Stimulated activated CD8-positive, alpha-beta memory T cell treated with anti-CD3 and anti-CD28 coated beads, Interleukin-12 subunit alpha, Interleukin-12 subunit beta, amount 100 ng/mL, for 1 hour (primary cell): ENCODE measurements at places on chromosomes 4 and X.

DNA sequence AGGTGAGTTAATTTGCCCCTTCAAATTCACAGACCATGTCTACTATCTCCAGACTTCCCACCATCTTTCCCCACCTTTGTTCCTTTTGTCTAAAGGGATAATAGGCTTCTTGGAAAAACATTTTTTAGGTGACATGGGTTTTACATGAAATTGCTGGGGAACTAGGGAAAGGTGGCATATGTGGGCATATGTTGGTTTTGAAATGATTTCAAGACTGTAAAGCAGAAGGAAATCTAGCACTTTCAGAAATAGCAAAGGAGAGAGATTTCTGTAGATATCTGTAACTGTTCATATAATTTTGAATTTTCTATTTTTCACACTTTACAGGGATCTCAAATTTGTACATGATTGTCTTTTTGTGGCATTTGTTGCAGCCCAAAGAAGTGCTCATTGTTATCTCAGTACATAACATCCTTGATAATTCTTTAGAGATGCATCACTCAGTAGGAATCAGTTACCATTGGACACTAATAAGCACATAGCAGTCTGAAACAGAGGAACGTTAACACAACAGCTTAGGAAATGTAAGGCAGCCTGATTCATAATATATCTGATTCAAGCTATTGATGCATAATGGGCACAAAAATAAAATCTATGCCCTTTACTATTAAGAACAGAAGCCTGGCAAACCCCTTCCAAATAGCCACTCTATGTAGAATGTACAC, 659.7 kb downstream of the CENPC start:
- DNase-seq: no peak

DNA sequence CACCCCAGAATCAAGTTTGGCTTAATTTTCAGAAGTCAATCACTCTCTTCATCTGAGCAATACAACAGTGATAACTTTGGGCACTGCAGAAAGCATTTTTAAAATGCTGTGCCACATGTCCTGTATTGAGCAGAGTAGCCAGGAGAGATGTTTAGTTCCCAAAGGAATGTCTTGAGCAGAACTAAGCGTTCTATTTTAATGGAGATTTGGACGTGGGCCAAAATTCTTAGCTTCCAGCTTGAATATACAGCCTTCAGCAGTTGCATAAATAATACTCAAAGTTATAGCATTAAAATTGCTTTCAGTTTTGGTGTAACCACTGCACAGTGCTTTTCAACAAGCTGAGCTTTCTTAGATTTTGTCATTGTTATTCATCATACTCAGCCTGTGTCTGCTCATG, 679.2 kb downstream of the NLGN4X start:
- no peak for DNase-seq

DNA sequence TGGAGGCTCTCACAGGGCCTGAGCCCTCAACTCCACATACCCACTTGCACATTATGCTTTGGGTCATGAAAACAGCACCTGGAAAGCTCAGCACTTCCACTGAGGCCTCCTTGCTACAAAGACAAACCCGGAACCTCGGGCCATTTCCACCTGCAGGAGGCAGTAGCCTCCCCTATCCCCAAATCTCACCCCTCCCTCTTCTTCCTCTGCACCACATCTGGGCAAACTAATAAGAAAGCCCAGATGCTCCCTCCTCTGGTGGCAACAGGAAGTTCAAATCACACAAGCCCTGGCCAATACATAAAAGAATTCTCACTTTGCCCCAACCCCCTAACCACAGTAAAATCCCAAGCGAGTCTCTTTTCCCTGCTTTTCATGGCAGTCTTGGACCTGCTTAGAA, 136.4 kb downstream of the MAPK10 start:
- DNase-seq: no peak

DNA sequence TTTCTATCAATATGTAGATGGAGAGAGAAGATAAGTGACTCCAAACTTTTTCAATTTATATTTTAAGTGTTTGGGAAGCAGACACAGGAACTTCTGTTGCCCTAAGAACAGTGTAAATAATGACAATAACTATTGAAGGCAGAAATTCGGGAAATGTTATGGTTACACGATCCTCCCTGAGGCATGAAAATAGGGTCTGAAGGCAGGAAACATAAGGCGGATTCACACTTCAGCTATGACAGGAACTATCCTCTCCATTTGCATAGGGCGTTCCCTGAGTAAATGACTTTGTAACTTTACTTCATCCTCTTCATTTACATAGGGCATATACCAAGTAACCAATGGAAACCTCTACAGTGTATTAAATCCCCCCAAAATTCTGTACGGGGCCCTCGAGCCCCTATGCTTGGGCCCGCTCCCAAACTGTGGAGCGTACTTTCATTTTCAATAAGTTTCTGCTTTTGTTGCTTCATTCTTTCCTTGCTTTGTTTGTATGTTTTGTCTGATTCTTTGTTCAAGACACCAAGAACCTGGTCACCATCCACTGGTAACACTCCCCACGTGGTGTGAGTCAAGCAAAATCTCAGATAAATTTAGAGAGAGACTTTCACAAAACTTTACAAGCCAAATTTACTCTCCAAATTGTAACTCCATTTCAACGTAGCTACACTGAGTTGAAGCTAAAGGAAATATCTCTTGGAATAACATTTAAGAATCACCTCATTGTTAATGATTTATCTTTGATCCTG, 2504.3 kb downstream of the ARAP2 start:
- DNase-seq: no peak

DNA sequence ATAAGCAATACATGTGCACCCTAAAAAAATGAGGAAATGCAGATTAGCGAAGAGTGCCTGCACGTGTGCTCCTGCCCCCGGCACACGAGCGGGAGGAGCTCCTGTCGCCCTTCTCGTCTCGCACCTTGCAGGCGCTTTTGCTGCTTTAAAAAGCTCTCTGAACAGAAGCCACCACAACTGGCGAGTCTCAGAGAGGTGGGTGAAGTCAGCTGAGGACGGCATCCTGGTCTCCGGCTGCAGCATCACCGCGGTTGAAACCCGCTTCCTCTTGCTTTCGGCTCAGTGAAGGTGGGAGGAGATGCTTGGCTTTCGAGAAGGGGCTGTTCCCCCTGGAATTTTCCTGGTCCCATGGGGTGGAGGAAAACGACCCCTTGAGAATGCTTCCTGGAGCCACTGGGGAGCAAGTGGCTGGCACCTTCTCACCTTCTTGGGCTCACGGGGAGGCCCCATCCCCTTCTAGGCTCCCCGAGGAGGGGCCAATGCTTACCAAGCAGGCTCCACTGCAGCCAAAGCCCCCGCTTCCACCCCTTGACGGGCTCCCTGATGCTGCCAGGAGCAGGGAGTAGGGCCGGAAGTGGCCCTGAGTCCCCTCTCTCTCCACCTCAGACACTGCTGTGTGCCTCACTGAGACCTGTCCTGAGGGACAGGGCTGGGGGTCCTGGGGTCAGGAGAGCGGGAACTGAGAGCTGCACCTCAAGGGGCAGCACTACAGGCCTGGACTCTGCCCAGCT, 29.2 kb upstream of the MXD4 start:
- peak; percentile 56 for DNase-seq

DNA sequence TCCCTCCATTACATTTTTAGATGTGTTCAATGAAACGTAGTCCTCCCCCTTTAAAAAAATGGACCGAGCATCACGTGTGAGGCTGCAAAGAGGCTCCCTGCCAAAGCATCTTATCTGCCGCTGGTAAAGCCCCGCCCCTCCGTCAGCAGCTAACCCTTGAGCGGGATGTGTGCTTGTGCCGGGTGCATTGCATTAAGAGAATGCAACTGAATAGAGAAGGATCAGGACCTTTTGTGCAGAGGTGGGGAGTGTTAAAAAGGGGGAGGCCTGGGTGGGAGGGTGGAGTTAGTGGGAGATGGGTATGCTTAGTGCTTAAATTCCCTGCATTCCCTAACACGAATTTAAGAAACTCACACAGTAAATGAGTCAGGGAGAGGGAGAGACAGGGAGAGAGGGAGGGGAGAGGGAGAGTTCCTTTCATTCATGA, 66.0 kb downstream of the TBL1X start:
- DNase-seq: peak; percentile 6

GRCh38 chrX:54447461-54447860, 7.3 kb downstream of the TSR2 start:
- no peak for DNase-seq

DNA sequence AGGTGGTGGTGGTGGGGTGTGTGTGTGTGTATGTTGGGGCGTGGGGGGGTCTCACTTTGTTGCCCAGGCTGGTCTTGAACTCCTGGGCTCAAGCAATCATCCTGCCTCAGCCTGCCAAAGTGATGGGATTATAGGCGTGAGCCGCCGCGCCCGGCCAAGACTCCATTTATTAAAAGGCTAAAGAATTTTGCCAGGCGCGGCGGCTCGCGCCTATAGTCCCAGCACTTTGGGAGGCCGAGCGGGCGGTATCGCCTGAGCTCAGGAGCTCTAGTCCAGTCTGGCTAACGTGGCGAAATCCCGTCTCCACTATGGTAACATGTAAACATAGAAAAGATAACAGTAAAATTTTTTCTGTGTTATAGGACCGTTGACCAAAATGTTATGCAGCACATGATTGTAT, 3.7 kb upstream of the UBA1 start:
- DNase-seq: no peak

DNA sequence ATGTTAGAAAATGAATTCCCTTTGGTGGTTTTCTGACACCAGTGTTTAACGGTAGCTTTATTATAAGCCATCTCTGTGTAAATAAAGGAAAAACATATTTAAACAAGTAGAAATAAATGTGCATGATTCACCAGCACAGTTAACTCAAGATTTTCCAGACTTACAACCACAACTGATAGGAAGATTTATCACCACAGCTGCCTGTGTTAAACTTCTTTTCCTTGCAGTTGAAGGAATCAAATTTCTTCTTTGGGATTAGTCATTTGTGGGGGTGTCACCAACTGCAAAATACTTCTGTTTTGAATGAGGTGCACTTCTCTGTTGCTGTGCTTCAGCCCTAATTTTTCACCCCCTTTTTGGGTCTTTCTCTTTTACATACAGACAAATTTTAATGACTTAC, 128.1 kb upstream of the STK26 start:
- no peak for DNase-seq

DNA sequence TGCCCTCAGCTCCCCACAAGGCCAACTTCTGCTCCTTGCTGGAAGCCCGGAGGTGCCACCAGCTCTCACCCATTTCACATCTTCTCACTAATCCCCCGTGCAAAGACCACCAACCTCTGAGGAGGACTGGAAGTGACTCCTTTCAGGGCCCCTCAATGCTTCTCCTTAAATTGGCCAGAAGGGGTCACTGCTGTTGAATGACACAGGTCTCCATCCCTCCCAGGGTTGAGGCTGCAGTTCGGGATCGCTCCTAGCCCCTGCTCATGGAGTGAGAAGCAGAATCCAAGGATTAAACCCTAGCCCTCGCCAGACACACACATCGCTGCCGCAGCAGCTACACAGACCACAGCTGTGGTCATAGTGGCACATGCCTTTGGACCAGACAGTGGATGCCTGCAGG, 279.5 kb upstream of the TAPT1 start:
- no peak for DNase-seq

DNA sequence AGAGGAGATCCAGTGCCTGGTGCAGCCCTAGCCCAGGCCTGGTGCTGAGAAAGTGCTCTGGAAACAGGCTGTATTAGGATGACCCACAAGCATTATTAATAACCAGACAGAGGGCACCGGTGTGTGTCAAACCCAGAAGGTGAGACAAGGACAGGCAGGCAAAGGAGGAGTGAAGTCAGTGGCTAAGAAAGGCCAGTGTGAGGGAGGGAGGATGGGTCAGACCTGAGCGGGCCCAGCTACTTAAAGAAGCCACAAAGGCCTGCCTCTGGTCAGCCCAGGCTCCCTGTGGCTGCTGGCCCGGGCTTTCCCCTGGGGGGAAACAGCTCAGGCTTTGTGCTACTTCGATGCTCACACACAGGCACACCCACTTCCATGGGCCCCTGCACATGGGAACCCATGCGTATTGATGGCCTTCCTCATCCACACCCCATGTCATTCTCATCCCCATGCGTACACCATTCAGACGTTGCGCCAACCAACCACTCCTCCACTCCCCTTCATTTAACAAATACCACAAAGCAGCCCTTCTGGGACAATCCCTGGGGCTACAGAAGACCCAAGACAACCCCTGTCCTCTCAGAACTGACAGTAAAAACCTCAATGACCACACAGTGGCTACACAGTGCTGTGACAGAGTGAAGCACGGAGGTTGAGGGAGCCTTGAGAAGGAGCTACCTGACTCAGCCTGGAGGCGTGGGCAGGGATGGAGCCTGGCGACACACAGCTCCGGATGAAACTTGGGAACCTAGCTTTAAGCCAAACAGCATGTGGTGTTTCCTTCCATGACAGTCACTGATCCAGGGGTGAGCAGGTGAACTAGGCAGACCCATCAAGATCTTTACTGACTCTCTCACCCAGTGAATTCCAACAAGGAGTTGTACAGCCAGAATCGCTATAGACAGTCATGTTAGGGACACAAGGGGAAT, 24.9 kb upstream of the MTM1 start:
- no peak for DNase-seq

- no peak for DNase-seq
These were observed 173.5 kb upstream of the FMR1 start for GRCh38 chrX:147738265-147738664.

DNA sequence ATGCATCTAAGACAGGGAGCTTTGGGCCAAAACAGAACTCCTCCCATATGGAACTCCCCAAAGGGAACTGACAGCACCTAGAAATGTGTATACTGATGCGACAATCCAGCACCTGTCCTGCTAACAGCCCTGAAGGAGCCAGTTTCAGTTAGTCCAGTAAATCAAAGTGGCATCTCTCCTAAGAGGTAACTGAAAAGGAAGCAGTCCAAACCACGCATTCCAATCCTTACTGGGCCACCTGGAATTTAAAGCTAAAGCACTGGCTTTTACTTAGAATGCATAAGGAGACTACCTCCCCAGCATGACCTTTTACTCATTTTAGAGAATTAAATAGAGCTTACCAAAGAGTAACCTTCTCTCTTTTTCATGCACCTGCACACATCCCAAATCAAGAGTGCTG, 586.8 kb upstream of the PITX2 start:
- no peak for DNase-seq

GRCh38 chr4:14726441-14726840, 275.8 kb upstream of the CPEB2 start:
- DNase-seq: no peak

DNA sequence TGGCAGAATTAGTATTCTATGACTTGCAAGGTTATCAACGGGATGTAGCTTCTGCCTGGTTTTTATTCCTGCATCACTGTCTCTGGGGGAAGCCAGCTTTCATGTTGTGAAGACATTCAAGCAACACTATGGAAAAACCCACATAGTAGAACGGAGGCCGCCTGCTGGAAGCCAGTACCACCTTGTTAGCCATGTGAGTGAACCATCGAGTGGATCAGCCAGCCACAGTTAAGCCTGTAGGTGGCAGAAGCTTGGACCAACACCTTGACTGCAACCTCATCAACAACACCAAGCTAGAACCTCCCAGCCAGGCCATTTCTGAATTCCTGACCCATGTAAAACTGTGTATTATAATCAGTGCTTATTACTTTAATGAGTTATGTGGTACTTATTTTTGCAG, 538.2 kb downstream of the KCNIP4 start:
- no peak for DNase-seq
